Hepatic stellate cell (primary cell): ENCODE measurements at places on chromosomes 4 and X.
A peak's percentile ranks its signal among the peaks of the same experiment; 100 is the strongest.

DNA sequence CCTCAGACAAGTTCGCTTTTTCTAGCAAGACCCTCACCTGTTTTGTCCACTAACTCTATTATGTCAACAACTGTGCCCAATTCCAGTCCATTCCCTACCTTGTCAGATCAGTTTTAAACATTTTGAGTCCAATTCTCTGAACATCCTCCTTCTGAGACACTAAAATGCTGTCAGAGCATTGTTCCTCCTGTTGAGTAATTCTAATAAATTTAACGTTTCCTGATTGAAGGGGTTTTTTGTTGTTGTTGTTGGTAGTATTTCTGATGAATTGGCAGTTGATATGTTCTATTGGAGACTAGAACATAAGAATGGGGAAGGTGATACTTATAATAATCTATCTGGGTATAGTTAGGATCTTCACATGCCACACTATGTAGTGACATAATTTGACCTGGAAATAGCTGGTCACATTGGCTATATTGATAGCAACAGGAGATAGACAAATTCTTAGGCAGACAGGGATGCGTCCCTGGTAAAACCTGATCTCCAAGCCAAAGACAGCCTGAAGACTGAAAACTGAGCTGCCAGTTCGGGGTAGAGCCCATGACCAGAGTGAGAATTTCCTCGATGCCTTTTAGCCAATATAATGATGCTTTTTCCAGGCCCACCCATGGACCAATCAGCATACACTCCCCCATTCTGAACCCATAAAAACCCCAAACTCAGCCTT is 12.4 kb upstream of the CXCL2 start:
- DNase-seq = no peak

DNA sequence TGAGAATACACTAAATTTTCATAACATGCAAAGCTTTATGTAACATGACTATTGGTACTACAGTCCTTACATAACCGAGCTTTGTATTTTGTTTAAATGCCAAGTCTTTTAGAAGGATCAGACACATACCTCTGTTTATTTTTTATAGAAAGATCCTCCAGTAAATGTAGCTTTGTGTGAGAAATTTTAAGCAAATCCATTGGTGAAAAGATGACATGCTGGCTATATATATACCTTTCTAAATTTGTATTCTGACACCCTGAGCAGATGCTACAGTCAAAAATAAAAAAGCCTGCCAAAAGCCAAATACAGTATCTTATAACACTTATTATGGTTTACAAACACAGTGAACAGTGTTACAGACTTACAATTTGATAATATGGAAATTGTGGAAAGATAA is at the start of gene YIPF7:
YIPF7 (minus strand) TSS at position 201 of the 400 bp plus-strand sequence. CDS start 1,525 bp downstream, outside the sequence.
- no peak for DNase-seq

DNA sequence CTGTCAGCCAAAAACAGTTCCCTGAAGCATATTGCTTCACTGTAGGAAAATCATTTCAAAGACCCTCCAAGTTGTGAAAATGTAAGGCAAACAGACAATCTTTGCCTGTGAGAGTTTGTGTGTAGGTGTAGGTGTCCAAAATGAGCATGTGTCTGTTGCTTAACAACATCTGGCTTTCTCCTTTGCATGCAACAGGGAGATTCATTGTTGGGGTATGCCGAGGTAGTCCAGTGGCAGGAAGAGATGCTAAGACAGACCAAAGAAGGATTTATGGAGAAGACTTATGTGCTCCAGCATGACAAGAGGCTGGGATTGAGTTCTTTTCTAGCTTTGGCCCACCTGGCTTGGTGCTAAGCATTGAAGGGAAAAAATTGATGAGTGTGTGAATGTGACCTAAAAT is 29.8 kb upstream of the SMAD1 start:
- DNase-seq = no peak

DNA sequence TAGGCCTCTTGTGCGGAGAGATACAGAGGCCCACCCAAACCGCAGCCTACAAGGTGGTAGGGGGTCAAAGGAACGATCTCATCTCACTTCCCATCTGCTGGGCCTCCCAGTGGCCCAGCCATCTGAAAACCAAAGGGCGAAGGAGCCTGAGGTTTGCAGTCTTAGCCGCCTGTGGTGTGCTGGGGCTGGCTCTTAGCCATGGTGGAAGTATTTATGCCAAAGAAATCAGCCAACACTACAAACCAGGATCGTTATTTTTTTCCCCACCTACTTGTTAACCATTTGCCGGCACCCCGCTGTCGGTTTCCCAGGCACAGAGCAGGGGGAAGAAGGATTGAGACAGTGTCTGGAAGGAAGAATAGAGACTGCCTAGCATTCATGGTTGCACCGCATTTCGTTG is 30.9 kb upstream of the CDKL5 start:
- DNase-seq = no peak

- DNase-seq = no peak
Observed at GRCh38 chrX:13449441-13449840, 120.0 kb upstream of the EGFL6 start.

- peak; percentile 37 for DNase-seq
Observed at GRCh38 chr4:147157860-147158701, 212.4 kb upstream of the TTC29 start.

- DNase-seq = no peak
Observed at GRCh38 chr4:98711526-98711925, 53.1 kb upstream of the TSPAN5 start.

GRCh38 chr4:102324730-102325129 is 20.6 kb downstream of the SLC39A8 start:
- no peak for DNase-seq

DNA sequence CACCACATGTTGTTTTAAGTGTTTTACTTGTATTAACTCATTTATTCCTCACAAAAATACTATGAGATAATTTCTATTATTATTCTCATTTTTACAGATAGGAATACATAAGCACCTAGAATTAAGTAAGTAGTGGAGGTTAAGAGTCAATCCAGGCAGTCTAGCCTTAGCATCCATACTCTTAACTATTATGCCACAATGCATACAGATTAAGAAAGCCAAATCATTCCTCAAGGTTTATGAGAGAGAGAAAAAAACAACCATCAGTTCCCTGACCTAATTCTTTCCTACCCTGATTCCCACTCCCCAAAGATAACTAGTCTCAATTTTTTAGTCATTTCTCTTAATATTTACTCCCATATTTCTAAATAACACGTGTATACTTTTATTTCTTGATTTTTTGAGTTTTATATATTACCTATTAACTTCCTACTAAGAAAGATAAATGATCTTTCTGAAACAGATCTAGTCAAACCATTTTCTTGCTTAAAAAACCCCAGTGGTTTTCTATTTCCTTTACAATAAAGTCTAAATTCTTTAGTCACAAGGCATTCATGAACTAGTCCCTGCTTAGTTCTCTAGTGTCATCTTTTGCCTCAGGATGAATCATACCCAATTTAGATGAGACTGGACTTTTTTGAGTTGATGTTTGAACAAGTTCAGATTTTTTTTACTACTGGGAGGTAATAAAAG is 16.0 kb downstream of the UBA6 start:
- DNase-seq = peak; percentile 16

DNA sequence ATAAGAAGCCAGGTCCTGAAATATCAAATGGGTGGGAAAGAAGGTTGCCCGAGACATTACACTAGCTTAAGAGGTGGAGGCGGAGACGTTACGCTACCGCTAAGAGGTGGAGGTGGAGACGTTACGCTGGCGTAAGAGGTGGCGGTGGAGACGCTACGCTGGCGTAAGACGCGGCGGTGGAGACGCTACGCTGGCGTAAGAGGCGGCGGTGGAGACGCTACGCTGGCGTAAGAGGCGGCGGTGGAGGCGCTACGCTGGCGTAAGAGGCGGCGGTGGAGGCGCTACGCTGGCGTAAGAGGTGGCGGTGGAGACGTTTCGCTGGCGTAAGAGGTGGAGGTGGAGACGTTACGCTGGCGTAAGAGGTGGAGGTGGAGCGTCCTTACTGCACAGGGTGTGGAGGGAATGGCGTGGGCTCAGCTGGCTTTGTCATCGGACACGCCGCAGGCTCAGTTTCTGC is 12.8 kb downstream of the CYP4V2 start:
- peak; percentile 21 for DNase-seq

- no peak for DNase-seq
Observed at GRCh38 chr4:87071401-87071800, 136.6 kb downstream of the AFF1 start.
